ENCODE measurements at places on chromosomes 12 and 14.

DNA sequence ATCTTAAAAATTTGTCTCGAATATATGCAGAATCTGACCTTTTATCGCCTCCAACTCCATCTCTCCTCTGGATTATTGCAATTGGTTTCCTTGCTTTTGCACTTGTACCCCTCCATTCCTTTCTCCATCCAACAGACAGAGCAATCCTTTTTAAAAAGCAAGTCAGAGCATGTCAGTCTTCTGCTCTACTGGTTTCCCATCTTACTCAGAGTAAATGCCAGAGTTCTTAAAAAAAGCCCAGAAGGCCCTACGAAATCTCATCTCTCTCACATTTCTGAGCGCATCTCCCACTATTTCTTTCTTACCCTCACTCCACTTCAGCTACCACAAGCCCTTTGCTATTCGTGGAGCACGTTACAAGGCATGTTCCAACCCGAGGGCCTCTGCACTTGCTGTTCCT, 236.9 kb upstream of the DDHD1 start:
- no peak for DNase-seq

- peak; percentile 82 for DNase-seq
Measured at GRCh38 chr12:87687362-87687761, 341.8 kb downstream of the C12orf50 start.

DNA sequence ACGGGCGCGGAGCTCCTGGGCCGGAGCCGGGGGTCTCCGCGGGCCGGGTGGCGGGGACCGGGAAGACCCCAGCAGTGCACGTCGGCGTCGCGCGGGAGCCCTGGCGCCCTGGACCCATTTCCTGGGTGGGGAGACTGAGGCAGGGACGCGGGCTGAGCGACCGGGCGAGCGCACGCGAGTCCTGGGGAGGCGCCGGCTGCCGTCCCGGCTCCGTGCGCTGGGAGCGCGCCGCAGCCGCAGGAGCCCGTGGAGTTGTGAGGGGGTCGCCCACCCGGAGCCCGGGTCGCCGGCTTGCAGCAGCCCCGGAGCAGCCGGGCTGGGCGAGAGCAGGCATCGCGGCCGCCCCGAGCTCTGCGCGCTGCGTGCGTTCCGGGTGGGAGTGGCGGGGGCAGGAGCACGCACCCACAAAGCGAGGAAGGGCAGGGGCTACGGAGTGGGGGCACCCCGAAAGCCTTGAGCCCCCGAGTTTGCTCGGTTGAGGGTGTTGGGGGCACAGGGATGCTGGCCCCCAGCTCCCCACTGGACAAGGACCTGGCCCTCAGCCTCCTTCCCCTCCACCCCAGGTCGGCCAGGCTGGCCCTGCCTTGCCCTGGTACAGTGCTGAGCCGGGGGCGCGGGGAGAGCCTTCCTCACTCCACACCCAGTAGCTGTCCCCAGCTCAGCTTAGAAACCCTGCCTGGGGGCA, 620 bp downstream of the MMP17 start:
- DNase-seq: peak; percentile 55

DNA sequence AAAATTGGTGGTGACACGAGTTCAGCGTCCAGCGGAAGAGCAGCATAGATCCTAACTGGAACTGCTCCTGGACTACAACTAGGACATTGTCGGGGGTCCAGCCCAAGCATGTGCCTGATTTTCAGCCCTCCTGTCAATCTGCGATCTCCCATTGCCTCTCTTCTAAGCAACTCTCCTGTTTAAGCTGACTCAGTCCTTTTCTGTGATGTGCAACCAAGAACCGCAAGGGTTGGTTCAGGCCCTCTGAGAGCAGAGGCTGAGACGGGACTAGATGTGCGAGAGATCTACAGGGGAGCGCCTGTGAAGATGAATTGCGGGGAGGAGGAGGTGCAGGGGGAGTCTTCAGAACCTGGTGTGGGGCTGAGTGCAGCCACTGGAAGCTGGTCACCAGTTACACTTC, 3.7 kb upstream of the PAPLN start:
- no peak for DNase-seq

GRCh38 chr14:36279306-36280190, 40.9 kb downstream of the MBIP start:
- no peak for DNase-seq

GRCh38 chr14:23321572-23322547, 603 bp downstream of the PABPN1 start:
- DNase-seq: peak; percentile 57

DNA sequence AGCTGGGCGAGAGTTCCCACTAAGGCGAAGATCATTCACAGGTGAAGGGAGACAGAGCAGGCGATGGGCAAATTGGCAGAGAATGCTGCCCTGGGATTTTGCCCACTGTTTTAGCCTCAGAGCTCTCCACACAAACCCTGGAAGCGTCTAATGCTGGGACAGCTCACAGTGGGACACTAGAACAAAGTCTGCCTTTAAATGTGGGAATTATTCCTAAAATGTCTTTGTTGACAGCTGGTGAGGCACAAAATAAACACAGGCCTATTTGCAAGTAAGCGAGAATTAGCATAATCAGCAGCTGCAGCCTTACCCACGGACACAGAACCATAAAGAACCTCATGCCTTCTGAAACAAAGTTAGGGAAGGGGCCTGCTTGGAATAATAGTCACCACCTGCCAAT, 824.5 kb downstream of the AACS start:
- DNase-seq: no peak

DNA sequence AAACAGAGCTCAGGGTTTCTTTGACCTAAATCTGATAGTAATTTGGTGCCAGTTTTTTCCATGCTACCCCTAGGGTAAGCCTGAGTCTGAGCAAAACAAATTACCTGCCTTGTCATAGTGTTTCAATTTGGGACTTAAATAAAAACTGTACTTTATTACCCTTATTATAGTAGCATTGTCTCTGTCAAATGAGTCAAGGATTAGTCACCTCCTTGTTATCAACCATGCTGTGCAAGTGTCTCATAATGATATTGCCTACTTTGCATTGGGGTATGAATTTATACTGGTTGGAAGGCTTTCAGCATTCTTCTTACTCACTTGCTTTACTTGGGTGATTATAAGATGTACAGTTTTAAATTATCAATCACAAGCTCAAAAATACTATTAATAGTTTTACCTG, 380.0 kb downstream of the LRFN5 start:
- DNase-seq: no peak

All from ACHN (cell line).